ENCODE measurements at places on chromosomes 2 and 18. TPM values are rescaled to one million over a fixed set of nuclear protein-coding genes. Genes with fewer than 3 reads are reported as not detected.
A peak's percentile ranks its signal among the peaks of the same experiment; 100 is the strongest.

IL37 gene
- total RNA-seq = not detected

METTL5 gene
- 44.7 TPM for total RNA-seq

ZRANB3 gene
- total RNA-seq = 9.7 TPM

GAD1 gene
- total RNA-seq = 23.5 TPM

PRSS56 gene
- total RNA-seq = not detected

ITGB6 gene
- total RNA-seq = 0.03 TPM

TUBB6 gene
- 32.2 TPM for total RNA-seq

COBLL1 gene
- total RNA-seq = 4.6 TPM

RNMT gene
- total RNA-seq = 80.9 TPM

- peak; percentile 46 for DNase-seq
Observed at GRCh38 chr18:22467760-22468553, 50.2 kb upstream of the CTAGE1 start.

DNA sequence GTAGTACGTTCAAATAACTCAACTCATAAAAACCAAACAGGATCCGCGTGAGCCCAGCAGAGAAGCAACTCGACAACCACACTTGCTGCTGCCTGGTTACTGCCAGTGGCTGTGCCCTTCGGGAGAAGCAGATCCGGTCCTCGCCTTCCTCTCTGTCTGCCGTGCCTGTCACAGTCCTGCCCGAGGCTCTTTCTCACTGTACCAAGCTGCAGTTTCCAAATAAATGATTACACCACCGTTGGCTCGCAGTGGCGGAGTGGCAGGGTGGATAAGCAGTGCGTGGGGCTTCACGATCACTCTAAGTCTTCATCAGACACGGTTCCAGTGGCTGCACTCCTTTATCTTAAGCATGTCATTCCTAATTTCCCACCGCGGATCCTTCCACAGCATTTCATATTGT lies 26.1 kb upstream of the SALL3 start:
- no peak for DNase-seq

DNA sequence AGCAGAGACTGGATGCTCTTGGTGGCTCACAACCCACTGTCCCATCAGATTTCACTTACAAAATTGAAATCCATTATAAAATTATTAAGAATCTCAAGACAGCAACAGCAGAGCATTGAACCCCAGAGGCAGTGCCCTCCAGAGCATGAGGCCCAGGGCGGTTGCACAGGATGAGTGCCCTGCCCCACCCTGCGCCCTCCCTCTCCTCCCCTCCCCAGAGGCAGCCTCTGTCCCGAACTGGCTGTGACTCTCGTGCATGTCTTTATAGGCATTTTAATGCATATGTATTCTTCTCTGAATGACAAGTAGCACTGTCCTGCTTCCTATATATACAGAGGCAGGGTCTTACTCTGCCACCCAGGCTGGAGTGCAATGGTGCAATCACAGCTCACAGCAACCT lies 10.4 kb downstream of the MFSD2B start:
- no peak for DNase-seq

- no peak for DNase-seq
Observed at GRCh38 chr2:163558251-163559021, 177.4 kb downstream of the FIGN start.

DNA sequence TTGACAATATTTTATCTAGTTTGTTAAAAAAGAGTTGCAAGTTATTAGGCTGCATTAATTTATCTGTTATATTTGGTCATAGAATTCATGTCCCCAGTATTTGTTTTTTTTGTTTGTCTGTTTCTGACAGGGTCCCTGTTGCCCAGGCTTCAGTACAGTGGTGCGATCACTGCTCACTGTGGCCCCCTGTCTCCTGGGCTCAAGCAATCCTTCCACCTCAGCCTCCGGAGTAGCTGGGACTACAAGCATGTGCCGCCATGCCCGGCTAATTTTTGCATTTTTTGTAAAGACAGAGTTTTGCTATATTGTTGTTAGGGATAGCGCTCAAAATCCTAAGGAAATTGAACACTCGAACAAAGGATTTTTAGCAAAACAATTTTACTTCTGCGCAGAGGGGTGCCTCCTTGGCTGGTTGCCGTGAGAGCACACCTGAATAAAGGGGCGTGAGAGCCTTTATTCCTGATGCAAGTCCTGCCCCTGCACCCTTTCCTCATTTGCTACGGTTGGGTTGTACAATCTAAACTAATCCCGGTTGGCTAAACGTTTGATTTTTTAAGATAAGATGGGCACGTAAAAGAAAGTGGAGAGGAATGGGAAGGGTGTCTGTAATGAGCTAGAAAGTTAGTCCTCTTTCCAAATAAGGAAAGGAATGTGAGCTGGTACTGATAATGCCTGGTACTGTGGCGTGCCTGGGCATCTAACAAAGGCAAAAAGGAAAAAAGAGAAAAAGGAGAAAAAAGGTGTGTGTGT lies 65.5 kb downstream of the COMMD1 start:
- no peak for DNase-seq

GRCh38 chr18:35797948-35798347 lies 174.5 kb upstream of the RMP24 start:
- DNase-seq = no peak

DNA sequence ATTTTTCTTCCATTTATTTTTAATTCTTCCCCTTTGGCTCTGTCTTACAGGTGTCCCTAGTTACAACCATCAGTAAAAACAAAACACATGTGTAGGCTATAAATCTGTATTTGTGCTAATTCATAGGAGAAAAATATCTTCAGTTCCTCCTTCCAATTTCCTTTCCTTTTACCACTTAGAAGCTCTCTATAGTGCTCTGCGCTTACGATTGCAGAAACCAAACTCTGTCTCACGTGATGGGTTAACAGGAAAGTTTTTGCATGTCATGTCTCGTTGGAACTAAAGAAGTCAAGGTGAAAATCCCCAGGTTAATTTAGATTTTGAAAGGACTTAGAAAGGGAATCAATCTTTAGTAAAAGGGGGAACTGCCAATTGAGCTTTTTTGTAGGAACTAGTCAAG lies 1390.5 kb upstream of the ZEB2 start:
- no peak for DNase-seq

DNA sequence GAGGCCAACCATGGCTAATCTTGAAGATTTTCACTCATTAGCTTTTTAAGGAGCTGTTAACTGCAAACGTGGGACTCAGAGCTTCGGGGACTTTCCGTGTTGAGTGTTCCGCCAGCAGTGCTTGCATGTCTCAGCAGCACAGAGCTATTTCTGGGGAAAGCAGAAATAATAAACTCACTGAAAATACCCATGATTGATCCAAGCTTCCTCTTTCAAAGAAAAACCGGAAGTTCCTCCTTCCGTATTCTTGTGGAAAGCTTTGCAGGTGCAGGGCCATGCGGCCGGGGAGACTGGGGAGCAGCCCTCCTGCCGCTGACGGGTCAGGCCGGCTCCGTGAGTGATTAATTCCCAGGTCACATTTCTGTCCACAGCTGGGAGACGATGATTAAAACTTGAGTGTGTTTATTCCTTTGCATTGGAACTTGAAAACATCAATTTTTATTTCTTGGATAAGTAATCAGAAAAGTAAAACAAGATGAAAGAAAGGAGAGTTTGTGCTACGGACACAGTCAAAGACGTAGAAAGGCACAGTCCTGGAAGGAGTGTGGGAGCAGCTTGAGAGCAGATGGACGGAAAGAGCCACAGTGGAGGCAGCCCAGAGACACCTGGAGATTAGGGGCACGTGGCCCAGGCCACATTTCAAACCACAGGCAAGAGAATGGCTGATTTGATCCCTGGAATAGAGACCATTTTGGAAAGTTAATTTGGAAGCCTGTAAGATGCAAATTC lies 54.2 kb upstream of the CTDP1 start:
- no peak for DNase-seq

DNA sequence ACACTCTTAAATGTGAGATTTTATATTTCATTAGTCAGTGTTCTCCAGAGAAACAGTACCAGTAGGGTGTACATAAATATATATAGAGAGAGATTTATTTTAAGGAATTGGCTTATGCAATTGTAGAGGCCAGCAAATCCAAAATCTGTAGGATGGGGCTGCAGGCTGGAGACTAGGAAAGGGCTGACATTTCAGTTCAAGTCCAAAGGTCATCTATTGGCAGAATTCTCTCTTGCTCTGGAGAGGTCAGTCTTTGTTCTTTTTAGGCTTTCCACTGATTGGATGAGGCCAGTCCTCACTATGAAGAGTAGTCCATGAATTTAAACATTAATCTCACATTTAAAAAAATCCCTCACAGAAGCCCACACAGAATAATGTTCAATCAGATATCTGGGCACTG lies 170.8 kb upstream of the NCKAP5 start:
- DNase-seq = no peak

GRCh38 chr2:120629241-120629895 lies 106.3 kb upstream of the GLI2 start:
- no peak for DNase-seq
